ENCODE measurements at places on chromosomes 1 and 21. TPM values are rescaled to one million over a fixed set of nuclear protein-coding genes. Genes with fewer than 3 reads are reported as not detected.

Gene HES2
- total RNA-seq, result not detected

Gene KCNJ10
- not detected for total RNA-seq

Gene PLD5
- total RNA-seq, result 12.2 TPM

Gene NBPF12
- 12.2 TPM for total RNA-seq

All from thoracic aorta (tissue), 2 donors.